ENCODE measurements at places on chromosomes 7 and 10.

DNA sequence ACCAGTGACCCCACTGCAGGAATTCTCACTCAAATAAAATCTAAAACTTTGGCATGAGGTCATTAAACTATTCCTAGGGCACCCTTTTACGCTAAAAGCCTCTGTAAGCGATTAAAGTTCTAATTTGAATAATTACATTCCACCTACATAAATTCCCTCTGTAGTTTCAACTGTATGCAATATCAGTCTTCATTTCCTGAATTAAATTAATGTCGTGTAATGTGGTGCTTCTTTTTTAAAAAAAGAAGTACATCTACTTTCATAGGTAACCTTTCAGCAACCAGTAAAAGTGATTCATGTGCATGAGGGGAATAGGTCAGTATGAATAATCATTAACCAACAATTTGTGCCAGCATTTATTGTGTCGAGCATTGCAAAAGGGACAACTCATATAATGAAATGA is 44.7 kb downstream of the IMMP2L start:
- no peak for DNase-seq

- DNase-seq = no peak
These were observed 57.6 kb downstream of the CCDC71L start for GRCh38 chr7:106603346-106603745.

- no peak for DNase-seq
These were observed 7.2 kb downstream of the DLX5 start for GRCh38 chr7:97017192-97018125.

DNA sequence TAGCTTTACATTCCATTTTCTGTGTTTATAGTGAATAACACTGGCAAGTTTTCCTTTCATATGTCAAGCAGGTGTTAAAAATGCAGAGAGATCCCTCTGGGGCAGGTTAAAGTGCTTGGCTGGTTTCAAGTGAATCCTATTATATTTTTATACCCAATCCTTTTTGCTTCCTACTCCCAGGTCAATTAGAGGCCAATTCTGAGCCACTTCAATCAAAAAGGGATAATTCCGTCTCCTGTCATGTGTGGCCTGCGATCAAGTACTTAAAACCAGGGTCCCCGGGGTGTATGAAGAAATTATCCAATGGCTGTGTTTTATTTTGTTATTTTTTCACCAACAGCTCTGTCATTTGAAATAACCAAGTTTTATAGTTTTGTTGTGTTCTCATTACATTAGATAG is 313.2 kb downstream of the PRPF18 start:
- DNase-seq = no peak

DNA sequence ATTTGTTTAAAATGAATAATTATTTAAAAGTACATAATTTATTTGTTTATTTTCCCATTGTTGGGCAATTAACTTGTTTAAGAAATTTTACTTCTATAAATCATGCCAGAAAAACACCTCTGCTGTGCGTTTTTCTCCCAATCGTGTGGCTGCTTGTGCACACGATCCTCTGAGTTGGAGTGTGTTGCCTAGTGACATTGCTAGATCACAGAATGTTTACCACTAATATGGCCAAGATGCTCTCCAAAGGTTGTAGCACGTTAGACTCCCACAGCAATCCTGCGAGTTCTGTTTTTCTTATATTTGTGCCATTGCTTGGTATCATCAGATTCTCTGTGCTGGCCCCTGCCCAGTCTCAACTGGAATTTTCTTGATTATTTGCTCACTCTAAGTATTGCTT is 207.1 kb upstream of the ADCY1 start:
- no peak for DNase-seq

- no peak for DNase-seq
These were observed 3.4 kb upstream of the MNX1 start for GRCh38 chr7:157013602-157014549.

GRCh38 chr7:96069401-96069800 is 252.5 kb downstream of the SLC25A13 start:
- DNase-seq = no peak

GRCh38 chr10:16195178-16195769 is 241.5 kb upstream of the PTER start:
- peak; percentile 15 for DNase-seq

GRCh38 chr7:85641331-85641730 is 454.5 kb upstream of the SEMA3D start:
- no peak for DNase-seq

GRCh38 chr7:49433794-49434193 is 339.6 kb upstream of the VWC2 start:
- no peak for DNase-seq

DNA sequence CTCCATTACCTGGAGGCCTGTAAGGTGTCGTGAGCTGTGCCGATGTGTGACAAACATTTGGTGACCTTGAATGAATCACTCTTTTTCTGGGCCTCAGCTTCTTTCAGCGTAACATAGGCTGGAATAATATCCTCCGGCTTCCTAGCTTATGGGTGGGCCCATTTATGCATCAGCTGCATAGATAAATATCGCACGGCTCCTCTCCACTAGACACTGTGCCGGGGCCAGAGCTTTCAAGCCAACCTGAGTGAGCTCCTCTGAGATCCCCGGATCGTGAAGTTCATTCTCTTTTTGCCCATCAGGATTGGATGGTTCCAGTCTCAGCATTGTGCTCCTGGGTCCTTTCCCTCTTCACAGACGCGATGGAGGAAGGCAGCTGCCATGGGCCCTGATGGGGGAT is 574.3 kb upstream of the FOXK1 start:
- DNase-seq = no peak

GRCh38 chr7:66296001-66296521 is 90.9 kb downstream of the TPST1 start:
- peak; percentile 68 for DNase-seq

DNA sequence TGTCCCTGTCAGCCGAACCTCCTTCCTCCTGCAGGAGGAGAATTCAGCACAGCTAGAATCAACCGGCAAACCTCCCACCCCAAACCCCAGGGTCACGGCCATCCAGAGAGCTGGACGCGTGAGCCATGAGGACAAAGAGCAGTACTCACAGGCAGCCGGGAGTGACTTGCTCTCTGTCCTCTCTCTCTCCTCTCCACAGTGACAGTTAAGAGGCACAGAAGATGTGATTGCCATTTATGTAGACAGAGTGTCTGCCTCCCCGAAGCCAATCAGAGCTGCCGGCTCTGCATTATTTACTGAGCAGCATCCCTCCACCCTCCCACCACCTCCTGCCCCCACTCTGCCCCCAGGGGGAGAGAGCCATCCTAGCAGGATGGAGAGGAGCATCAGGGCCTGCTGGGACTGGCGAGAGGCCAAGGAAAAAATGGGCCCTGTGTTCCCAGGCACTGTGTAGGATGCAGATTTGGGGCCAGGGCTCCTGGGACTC is 4.3 kb downstream of the DDC start:
- DNase-seq = no peak

DNA sequence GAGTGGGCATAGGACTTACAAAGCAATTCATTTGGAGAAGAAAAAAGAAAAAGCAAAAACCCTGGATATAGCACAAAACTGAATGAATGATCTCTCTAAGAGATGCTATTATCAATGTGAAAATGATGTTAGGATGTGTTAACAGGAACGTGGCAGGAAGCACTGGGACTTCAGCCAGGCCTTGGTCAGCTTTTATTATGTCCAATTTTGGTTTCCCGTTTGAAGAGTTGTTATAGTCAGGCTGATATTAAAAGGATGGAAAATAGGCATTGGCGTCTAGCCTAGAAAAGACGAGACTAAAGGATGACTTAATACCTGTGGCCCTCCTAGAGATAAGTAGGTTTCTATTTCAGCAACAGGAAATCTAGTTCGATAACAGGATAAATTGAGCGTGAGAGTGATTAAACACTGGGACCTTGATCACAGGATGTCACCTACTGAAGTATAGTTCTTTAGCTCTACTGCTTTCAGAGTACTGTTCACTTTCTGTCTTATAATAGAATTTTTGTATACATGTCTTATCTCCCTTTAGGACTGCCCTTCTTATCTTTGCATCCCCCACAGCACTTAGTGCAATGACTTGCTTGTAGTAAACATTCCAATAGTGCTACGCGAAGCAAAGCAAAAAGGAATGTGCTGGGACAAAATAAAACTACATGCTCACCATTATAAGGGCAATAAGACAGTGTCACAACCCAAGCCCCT is 99.8 kb upstream of the AGBL3 start:
- no peak for DNase-seq

DNA sequence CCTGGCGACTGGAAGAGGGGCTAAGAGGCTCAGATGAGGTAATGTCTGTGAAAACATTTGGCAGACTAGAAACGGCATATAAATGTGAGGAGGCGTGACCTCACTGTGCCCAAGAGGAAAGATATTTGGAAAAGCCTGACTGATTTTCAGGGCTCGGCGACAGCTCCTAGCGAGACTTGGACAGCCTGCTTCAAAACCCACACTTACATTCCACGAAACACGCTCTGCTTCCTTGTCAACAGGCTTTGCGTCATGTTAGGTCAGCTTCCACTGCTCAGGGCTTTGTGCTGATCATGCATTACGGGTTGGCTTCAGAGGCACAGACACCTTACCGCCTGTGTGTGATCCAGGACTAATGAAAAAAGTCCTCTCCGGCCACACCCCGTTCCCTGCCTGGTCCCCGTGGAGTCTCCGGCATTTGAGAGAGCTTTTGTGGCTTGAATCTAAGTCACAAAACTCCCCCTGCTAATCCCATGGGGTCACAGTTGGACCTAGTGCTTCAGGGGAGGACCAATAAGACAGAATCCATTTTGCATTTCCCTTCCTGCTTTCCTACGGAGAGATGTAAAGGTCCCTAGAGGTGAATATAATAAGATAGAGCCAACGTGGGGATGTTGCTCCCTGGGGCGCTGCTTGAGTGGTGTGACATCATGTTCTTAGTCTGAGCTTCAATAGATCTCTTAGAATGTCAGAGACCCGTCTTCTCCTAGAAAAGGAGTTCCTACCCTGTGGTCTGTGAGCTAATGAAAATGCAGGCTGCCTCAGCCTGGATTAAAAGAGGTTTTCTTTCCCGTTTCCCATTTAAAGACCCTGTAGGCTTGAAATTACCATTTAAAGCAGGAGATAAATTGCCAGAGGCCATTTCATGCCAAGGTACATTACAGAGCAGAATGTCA is 25.5 kb downstream of the FGFBP3 start:
- DNase-seq = no peak

- DNase-seq = no peak
These were observed 138.9 kb downstream of the PKD1L1 start for GRCh38 chr7:47809387-47809786.

- DNase-seq = no peak
These were observed 32.0 kb downstream of the TNS3 start for GRCh38 chr7:47549916-47550315.

- no peak for DNase-seq
These were observed 2.9 kb upstream of the SGCE start for GRCh38 chr7:94658826-94659225.

DNA sequence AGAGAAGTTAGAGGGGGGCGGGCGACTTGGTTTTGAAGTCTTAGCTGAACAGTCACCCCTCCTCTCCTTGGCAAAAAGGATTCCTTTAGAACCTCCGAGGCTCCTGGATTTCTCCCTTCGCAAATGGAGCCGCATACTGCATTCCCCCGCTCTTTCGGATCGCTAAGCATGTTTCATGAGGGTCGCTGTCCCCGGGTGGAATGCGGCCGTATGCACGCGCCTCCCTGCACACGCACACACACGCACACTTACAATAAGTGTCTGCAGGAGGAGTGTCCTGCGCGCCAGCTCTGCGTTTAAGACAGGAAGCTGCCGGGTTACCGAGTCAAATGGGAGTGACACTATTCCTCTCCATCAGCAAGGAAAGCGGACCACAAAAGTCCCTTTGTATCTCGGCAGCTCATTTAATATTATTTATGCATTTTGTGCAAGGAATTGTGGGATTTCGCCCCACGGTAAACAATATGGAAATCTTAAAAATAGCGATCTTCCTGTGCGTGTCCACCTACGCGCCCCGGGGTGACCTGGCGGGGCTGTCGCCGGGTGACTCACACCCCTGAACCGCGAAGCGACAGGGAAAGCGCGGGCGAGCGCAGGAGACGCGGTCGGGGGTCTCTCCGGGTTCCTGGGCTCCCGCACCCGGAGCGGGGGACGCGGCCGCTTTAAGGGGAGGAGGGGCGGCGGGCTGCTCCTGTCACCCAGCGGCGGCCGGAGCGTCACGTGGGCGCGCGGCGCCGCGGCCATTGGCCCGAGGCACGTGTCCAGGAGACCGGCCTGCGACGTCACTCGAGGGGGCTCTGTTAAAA is 988 bp upstream of the EN2 start:
- peak; percentile 53 for DNase-seq

DNA sequence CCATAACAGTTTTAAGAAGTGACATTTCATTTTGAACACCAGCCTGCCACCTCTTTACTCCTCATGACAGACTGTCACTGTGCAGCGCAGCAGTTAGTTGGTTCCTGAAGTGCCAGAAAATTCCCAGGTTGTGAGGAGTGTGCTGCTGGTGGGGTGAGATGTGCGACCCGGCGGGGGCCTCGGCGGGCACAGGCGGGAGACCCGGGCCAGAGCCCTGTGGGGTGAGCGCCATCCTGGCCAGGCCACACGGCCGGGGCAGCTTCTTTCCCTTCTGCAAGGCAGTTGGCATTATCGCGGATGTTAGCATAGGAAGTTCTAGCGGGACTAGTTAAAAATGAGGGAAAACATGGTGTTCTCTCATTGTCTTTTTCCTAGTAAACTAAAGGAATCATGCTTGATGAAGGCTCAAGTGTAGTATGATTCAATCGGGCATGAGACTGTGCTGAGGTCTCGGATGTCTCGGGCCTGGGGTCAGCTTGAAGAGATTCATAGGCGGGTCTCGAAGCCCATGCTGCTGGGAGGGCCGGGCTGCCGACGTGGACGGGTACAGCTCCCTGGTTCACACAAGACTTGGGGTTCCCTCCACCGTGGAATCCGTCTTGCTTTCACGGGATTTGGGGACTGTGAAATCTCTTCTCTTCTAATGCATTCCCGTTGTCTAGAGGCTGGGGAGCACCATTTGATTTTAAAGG is 56.1 kb downstream of the MGMT start:
- DNase-seq = no peak

- no peak for DNase-seq
These were observed 967 bp downstream of the ELFN1 start for GRCh38 chr7:1670894-1671593.

GRCh38 chr10:119871881-119872609 is 598 bp downstream of the MCMBP start:
- DNase-seq = peak; percentile 83

DNA sequence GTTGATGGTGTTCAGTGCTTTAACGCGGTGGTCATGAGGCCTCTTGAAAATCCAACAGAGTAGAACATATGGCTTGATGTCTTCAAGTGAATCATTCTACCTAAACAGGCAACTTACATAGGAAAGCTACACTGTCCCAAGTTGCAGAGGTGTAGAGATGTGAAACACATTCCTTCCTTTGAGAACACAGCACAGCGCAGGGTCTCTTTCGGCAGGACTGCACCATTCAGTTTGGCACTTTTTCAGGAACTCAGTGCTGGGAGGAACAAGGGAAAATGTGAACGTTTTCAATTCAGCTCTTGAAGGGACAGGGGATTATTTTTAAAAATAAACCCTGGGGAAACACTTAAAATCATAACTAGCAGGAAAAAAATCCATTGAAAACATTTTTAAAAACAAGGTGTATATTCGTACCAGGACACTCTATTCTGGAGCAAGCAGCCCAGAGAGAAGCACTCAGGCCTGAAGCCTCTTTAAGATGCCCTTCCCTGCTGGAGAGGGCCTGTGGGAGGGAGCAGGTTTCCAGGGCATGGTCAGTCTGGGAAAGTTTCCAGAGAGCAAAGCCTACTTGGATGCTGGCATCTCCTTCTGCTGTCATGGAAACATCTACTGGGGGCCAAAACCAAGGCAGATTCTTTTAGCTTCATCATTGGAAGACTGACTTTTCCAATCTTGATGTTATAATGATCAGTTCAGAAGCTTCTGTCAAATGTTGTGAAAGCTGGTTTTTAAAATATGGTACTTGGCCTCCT is 60.4 kb upstream of the NPVF start:
- no peak for DNase-seq

GRCh38 chr7:122850528-122850927 is 35.7 kb downstream of the CADPS2 start:
- no peak for DNase-seq

All from KBM-7 (cell line).